D721Med (cell line): ENCODE measurements at places on chromosomes 12 and 14.

DNA sequence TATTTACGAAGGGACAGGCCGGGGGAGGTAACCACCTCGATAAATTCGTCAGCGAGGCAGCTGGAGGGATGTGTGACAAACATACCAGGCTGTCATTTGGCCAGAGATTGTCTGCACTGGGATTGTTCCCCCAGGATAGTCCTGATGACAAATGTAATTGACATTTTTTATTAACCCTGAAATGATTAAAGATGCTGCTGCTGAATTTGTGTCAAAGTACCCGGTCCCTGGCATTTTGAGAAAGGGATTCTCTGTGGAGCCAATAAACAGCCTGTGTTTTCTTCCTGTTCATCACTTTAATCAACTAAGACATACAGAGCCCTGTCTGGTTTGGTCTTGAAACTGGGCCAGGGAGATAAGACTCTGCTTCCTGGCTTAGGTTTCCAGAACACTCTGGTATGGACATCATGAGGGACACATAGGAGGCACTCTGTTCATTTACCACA lies 117.6 kb downstream of the SLC25A47 start:
- no peak for DNase-seq

DNA sequence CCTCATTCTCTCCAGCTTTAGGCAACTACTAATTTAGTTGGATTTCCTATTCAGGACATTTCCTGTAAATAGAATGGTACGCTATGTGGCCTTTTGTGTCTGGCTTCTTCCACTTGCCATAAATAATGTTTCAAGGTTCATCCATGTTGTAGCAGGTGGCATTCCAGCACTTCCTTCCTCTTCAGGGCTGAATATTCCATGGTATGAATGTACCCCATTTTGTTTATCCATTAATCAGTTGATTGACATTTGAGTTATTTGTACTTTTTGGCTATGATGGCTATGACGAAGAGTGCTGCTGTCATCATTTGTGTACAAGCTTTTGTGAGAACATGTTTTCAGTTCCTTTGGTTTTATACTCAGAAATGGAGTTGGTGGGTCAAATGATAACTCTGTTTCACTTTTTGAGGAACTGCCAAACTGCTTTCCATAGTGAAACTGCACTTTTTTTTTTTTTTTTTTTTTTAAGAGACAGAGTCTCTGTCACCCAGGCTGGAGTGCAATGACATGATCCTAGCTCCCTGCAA lies 6.5 kb upstream of the CDK2AP1 start:
- no peak for DNase-seq

GRCh38 chr14:59140106-59140843 lies 48.2 kb upstream of the DAAM1 start:
- DNase-seq = no peak

- no peak for DNase-seq
These were observed 1.2 kb upstream of the SMIM41 start for GRCh38 chr12:52078276-52078675.

DNA sequence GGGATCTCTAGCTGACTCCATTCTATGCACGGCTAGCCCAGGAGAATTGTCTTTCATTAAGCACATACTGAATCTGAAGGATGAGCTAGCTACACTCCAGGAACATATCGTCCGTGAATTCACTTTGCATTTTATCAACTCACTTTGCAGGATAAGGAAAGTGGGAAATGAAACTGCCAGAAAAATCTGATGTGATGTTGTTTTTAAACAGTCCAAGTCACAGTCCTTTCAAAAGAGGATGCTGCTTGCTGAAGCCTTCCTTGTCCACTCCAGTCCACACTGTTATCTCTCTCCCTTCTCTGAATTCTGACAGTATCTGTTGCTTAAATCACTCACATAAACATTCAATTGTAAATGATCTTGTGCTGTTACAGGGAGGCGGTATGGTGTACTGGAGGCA lies 12.7 kb upstream of the TMCC3 start:
- DNase-seq = no peak

- no peak for DNase-seq
These were observed 164.2 kb downstream of the SSPN start for GRCh38 chr12:26359576-26359975.

GRCh38 chr12:21697904-21698630 lies 40.4 kb upstream of the LDHB start:
- DNase-seq = no peak

GRCh38 chr12:104569346-104570173 lies 112.8 kb downstream of the CHST11 start:
- no peak for DNase-seq

GRCh38 chr12:78308701-78309100 lies 478.0 kb downstream of the NAV3 start:
- DNase-seq = no peak

- DNase-seq = no peak
These were observed 59.3 kb upstream of the DIO3 start for GRCh38 chr14:101501858-101502615.
